ENCODE measurements at places on chromosomes 3 and 15. TPM values are rescaled to one million over a fixed set of nuclear protein-coding genes. Genes with fewer than 3 reads are reported as not detected.

Gene RARB
- polyA plus RNA-seq, result 3.5 TPM

Gene STRC
- polyA plus RNA-seq, result 0.29 TPM

Gene SOX14
- not detected for polyA plus RNA-seq

Gene CMTM8
- polyA plus RNA-seq, result 9.9 TPM

Gene CASR
- polyA plus RNA-seq, result 0.67 TPM

Measured in ovary (tissue), 10 donors.